ENCODE measurements at places on chromosomes 5 and 9.

DNA sequence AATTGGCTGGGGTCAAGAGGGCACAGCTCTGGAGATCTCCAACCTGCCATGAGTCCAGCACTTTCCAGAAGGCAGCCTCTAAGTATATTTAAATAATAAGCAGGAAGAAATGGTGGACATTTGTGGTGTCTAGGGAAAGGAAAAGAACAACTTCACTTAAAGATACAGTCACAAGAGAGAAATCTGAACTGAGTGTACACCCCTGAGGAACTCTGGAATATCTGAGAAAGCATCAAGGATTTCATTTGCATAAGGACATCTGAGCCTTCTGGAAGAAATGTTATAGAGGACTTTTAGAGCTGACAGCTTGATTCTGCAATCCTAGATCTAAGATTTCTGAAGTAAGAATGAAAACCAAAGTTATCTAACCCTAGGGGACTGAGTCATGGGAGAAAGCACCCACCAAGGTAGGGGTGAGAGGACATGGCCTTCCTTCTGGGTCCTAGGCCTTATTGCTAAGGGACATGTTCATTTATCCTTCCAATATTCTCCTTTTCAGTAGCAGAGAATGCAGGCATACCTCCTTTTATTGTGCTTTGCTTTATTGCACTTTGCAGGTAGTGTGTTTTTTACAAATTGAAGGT lies 253.4 kb upstream of the SLC24A2 start:
- no peak for DNase-seq

- no peak for DNase-seq
These were observed 87.5 kb downstream of the SECISBP2 start for GRCh38 chr9:89405826-89406225.

- no peak for DNase-seq
These were observed 139.5 kb downstream of the ATPSCKMT start for GRCh38 chr5:10110228-10110627.

DNA sequence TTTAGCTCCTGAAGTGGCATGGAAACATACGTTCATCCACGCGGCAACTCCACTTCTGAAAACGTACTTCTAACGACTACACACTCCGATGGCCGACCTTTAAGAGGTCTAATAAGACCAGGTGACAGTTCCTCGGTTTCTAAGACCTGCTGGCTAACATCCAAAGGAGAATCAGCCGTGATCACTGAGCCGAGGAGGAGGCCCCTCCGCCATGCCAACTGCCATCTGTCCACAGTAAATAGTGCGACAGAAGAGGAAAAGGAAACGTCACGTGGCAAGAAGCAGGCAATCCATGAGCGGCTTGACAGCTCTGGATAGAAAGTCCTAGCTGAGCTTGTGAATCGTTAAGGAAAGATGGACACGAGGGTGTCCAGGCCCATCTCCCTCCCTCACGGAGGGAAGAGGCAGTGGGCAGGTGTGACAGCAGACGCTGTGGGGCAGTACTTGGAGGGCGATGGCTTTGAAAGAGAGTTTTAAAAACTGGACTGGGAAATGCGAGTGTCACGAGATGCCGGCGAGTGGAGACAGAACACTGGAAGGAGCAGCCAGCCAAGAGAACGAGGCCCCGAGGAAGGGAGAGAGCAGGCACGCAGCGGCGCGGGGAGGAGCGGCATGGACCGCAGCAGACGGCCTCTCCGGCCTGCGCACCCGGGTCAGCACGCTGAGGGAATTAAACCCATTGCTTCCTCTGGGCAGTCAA lies 66.7 kb upstream of the TBC1D9B start:
- no peak for DNase-seq

- DNase-seq: no peak
These were observed 61.7 kb upstream of the TAF11L2 start for GRCh38 chr5:17436350-17436749.

GRCh38 chr5:172797771-172798191 lies 26.8 kb upstream of the DUSP1 start:
- DNase-seq: no peak

DNA sequence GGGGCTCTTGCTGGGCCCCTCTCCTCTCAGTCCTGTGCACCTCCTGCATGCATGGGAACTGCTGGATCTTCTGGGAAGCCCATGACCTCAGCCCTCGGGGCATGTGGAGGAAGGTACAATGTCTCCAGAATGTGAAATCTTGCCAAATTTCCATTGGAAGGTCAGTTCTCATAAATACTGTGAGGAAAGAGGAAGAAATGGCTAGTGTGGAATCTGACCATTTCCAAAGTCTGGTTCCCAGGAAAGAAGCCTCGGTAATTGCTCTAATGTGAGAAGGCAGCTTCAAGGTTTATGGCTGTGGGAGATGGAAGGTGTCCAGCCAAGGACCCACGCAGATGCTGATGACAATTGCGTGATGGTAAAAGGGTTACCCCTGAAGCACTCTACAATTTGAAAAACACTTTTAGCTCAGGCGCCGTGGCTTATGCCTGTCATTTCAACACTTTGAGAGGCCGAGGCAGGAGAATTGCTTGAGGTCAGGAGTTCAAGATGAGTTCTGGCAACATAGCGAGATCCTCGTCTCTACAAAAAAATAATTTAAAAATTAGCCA lies 8.1 kb upstream of the IL17B start:
- DNase-seq: no peak

GRCh38 chr5:73299665-73300336 lies 126.8 kb downstream of the TMEM174 start:
- no peak for DNase-seq

DNA sequence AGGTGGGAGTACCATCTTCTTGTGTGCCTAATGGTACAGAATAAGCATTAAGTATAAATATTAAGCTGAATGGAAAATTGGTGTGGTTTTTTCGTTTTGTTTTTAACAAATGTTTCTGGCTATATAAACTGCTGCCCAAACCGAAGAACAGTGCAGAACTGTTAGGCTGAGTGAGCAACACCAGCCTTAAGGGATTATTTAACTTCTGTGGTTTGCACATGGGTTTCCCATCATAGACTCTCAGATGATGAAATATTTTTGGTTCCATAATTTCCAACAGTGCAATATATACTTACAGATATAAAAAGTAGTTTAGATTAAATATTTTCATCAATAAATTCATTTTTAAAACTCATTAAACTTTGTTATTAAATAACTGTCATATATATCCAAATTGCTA lies 16.4 kb downstream of the C5orf63 start:
- DNase-seq: no peak

GRCh38 chr5:4777435-4777834 lies 362.7 kb upstream of the ADAMTS16 start:
- DNase-seq: no peak

DNA sequence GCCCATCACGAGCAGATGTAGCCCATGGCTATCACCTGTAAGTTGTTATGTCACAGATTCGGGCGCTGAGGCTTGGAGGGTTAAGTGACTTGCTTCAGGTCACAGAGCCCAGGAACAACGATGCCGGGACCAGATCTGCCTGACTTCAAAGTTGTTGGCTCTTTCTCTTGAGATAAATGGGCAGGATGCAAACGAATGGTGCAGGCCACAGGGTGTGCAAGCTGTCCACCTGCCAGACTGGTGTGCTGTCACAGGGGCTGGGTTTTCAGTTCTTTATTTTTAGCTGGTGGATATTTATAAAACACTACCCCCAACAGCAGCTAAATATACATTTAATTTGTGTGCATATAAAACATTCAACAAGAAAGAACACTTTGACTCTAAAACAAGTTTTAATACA lies 17.7 kb upstream of the PHYKPL start:
- no peak for DNase-seq

GRCh38 chr9:137381501-137382443 lies 41.2 kb downstream of the EXD3 start:
- no peak for DNase-seq

DNA sequence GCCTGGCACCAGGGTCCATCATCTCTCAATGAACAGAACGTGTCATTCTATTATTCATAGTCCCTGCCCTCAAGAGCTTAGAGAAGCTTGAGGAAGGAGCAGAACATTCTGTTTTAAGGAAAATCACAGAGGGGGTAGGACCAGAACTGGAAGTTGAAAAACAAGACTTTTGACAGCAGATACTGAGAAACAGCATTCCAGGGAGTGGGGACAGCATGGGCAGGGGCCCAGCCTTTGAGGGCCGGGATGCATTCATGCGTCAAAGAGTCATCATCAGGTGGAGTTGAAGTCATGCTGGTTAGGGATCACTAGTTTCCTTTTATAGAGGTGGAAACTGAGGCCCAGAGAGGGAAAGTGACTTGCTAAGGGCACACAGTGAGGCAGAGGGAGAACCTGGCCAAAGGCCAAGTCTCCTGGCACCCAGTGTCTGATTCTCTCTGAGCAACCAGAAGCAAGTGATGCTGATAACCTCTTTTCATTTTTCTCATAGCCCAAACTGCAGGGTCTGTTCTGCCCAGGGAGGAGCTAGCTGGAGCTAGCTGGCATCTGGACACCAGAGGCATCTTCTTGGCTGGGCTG lies 41.5 kb upstream of the STXBP1 start:
- DNase-seq: no peak

DNA sequence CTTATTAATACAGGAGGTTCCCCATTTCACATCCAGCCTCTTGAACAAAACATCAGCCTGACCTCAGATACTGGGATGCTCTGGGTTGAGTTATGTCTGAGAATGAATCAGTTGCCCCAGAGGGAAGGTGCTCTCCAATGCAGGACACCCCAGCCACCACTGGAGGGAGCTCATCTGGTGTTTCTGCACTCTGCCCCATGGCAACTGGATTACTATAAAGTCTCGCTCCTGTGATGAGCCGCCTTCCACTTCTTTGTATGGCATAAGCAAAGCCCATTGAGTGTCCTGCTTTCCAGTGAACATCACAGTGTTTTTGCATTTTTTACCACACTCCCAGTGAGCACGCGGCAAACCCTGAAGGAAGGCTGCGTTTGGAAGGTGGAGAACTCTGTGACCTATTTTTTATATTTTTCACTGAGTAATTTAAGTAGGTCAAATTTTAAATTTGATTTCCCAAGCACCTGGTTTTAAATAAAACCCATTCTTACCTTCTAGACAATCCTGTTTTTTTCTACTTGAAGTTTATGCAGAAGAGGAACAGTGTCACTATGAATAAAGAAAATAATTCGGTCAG lies 176.9 kb upstream of the WWC1 start:
- DNase-seq: no peak

- no peak for DNase-seq
These were observed 29.6 kb upstream of the UGCG start for GRCh38 chr9:111866976-111867375.

- DNase-seq: peak; percentile 3
These were observed 576 bp downstream of the KIAA1958 start for GRCh38 chr9:112487008-112487798.

- DNase-seq: no peak
These were observed 386.0 kb downstream of the SPOCK1 start for GRCh38 chr5:137113161-137113560.

DNA sequence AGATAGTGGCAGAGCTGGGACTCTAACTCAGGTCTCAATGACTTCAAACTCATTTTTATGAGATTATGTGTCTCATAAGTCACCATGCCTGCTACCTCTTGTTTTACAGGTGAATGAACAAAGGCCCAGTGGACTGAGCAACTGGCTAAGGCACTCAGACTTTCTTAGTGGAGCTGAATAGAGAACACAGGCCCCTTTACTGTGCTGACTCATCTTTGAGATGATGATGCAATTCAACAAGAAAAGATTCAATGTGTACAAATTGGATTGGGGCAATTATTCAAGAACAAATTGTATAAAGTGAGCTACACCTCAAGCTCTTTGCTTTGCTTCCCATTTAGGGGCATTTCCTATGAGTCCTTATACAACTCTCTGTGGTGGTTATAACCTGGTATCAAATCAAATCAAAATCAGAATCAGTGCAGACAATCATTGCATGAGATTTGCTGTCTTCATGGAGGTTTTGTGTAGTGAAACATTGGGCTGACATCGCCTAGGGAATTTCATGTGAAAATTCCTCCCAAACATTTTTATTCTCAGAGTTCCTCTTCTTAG lies 84.3 kb upstream of the PPP2R2B start:
- no peak for DNase-seq

DNA sequence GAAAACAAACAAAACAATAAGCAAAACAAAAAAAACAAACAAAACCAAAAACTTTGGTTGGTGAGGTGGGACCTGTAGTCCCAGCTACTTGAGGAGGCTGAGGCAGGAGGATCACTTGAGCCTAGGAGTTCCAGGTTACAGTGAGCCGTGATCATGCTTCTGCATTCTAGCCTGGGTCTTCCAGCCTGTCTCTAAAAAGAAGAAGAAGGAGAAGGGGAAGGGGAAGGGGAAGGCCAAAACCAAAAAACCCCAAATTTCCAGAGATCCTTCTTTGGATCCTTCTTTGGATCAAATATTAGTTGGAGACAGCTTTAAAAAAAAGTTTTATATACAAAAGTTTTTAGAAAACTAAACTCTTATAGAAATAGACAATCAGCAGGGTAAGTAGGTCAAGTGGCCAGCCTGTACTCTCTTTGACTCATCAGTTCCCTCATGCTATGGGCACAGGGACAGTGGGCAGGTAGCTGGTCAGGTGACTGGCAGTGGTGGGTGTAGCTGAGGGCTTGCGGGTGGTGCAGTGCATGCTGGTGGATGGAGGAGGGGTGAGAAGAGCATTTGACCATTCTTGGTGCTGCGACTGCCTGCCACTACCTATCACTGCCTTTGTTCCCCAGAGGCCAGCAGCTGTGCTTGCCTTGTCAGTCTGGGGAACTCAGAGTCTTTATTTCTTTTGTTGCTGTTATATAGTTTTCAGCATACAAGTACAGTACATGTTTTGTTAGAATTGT lies 12.6 kb downstream of the RCL1 start:
- DNase-seq: no peak

GRCh38 chr5:119290161-119290569 lies 65.7 kb upstream of the TNFAIP8 start:
- DNase-seq: no peak

- DNase-seq: no peak
These were observed 181.3 kb upstream of the DMRT1 start for GRCh38 chr9:660227-660626.

DNA sequence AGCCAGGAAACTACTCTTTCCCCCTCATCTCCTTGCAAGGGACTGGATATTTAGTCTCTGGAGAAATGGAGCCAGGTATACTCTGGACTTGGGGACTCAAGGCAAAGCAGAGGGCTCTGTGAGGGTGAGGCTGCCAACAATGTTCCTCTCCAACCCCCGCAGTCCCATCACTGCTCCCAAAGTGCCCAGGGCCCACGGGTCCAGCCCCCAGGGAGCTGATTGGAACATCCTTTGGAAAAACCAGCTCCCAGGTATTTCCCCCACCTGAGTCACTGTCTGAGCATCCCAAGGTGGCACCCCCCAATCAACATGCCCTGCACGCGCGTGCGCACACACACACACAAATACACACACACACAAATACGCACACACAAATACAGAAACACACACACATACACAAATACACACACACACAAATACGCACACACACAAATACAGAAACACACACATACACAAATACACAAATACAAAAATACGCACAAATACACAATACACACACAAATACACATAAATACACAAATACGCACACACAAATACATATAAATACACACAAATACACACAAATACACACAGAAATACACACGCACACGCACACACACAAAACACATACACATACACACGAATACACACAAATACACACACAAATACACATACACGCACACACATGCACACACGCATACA lies 137.4 kb downstream of the DAB2IP start:
- DNase-seq: no peak
